ENCODE measurements at places on chromosomes 11 and 22.

GRCh38 chr11:132496341-132496740 is 1036.0 kb downstream of the OPCML start:
- DNase-seq: no peak

DNA sequence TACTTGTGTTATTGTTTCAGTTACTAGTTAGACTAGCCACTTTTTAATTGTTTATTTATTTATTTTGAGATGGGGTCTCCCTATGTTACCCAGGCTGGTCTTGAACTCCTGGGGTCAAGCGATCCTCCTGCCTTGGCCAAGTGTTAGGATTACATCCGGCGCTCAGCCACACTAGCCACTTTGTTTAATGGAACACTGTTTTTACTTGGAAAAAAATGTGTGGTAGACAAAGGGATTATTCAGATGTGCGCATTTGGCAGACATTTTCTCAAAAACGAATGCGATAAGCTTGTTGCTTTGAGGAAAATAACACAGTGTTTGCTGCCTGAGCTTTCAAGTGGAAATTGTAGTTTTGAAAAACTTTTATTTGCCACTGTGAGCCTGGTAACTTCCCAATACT is 51.0 kb downstream of the CTNND1 start:
- DNase-seq: no peak

GRCh38 chr11:44519989-44520737 is 45.3 kb upstream of the CD82 start:
- no peak for DNase-seq

GRCh38 chr22:24148266-24149197 is 32.8 kb upstream of the SUSD2 start:
- no peak for DNase-seq

GRCh38 chr11:21430537-21430936 is 761.2 kb downstream of the NELL1 start:
- no peak for DNase-seq

- DNase-seq: no peak
These were observed 4.6 kb downstream of the ATF4 start for GRCh38 chr22:39524753-39525657.

DNA sequence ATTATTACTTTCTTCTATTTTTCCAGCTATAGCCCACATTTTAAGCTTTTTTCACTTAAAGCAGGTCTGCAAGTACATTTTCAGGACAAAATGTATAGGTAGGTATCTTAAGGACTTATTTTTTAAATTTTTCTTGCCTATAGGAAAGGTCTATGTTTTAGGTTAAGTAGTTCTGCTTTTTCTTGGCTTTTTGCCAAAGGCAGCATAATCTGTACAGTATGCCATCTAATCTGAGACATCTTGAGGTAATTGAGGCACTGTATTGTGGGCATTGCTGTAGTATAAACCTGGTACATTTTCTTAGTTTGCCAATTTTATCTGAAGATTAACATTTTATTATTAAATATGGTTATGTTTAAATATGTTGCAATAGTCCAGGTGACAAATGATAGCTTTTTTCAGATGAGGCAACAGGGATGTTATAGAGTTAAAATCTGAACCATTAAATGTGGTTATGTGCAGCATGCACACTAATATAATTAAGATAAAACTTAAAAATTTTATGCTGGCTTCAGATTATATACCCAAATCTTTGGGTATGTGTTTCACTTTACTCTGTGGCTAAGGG is 42.9 kb downstream of the QSER1 start:
- DNase-seq: no peak

- DNase-seq: no peak
These were observed 32.1 kb upstream of the SLC5A12 start for GRCh38 chr11:26753723-26754504.

GRCh38 chr11:29562183-29562582 is 454.6 kb downstream of the KCNA4 start:
- no peak for DNase-seq

DNA sequence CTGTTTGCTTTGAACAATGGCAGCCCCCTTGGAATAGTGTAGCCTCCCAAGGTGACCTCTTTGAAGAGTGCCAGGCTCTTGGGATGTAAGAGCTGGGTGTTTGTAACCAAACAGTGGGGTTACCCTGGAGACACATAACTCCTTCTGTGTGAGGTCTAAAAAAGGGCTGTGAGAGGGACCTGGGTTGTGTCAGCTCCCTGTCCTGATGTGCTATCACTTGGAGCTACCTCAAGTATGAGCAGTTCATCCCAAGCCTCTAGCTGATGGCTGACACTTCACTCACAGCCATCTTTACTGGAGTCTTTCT is 40.2 kb downstream of the TSPAN18 start:
- DNase-seq: no peak

- DNase-seq: no peak
These were observed 127.5 kb downstream of the PKNOX2 start for GRCh38 chr11:125292100-125292499.

- no peak for DNase-seq
These were observed 60.2 kb upstream of the EMID1 start for GRCh38 chr22:29145321-29146072.

DNA sequence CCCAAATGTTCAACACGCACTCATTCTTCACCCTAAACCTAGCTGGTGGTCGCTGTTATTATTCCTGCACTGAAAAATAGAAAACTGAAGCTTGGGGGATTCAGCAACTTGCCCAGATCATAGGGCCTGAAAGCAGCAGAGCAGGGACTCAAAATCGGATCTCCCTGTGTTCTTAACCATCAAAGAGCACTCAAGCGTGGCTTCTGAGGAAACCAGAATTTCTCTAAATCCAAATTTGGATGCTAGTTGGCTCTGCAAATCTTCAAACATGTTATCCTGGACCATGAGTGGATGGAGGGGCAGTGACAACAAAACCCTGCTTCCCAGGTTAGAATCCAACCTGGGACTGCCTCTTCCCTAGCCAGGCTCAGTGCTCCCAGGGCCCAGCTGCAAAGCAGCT is 11.6 kb upstream of the ARAP1 start:
- no peak for DNase-seq

DNA sequence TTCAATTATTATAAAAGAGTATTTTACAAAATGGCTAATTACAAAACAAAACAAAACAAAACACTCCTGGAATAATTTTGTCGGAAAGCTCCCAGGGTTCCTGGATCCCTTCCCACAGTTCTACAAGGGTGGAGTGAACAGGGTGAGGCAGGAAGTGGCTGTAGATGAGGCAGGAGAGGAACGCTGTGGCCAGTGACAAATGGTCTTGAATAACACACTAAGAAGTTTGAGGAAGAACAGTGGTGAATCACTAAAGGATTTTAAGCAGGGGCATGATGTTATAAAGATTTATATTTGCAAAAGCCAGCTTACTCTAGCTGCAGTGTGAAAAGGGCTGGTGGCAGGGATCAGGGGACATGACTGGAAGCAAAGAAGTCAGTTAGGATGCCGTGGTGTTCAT is 33.8 kb upstream of the APOA1 start:
- DNase-seq: no peak

DNA sequence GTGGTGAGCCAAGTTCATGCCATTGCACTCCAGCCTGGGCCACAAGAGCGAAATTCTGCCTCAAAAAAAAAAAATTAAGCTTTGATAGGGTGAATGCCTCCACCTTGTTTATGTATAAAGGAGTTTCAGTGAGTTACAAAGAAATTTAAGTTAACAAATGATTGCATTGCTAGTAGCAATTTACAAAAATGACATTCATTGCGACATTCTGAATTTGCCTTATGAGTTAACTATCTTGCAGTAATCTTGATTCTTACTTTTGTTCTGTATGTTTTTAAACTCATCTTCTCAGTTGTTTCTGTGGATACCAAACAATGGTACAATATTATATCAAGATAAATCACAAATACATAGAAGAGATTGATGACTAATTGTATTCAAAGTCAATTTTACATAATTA is 207.0 kb downstream of the DDX10 start:
- DNase-seq: no peak

DNA sequence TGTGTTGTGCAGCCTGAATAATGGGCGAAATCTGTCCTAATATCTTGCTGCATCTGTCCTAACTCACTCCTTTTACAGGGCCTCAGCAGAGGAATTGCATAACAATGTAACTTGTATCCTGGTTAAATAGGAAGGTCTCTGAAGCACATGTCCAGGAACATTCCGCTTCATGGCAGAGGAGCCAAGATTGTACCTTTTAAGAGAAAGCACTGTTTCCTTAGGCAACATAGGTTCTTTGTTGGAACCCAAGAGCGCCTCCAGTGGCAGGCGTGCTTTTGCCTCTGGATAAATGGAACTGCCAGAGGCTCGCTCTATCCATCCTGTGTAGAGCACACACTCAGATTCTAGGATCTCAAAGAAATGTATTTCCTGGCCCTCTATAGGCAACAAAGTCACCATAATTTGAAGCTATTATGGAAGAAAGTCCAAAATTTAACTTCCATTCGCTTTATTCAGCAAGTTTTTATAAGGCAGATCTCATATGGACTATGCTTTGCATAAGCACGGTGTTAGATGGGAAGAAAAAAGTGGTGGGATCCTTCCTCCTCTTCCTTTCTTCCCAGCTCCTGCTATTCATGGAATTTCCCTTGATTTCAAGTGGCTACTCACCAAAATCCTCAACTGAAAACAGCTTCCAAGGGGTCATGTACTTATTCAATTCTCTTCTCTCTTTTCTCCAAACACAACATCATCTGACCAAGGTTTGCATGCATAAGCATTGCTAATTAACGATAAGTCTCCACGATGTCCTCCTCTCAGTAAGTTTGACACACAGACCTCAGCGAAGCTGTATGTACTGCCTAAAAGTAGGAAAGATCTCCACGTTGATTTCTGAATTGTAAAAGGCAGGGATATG is at the start of gene BLID:
Gene BLID, minus strand, starts transcription at position 692 of the 856 bp plus-strand sequence. Its CDS starts 293 bp downstream, at position 399.
- no peak for DNase-seq

DNA sequence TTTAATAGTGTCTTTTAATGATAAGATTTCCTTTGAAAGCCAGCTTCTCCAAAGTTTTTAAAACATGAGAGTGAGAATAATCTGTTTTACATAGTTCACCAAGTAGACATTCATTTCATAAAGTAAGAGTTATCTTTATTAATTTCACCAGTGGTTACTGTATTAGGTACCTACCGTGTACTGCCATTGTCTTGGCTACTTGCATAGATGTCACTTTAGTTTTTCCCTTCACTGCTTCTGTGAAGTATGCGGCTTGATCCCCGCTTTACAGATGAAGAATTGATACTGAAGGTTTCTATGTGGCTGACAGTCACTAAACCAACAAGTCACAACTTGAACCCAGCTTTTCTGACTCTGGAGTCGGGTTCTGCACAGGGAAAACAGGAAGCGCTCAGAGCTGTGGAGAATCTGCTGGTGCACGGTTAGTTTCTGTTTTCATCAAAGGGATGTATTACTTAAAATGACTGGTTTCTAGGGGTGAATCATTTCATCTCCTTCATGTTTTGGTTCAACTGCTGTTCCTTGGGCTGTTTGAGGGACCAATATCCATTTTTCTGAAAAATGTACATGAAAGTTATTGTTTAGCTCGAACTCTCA is 39.3 kb upstream of the MYO18B start:
- DNase-seq: no peak

DNA sequence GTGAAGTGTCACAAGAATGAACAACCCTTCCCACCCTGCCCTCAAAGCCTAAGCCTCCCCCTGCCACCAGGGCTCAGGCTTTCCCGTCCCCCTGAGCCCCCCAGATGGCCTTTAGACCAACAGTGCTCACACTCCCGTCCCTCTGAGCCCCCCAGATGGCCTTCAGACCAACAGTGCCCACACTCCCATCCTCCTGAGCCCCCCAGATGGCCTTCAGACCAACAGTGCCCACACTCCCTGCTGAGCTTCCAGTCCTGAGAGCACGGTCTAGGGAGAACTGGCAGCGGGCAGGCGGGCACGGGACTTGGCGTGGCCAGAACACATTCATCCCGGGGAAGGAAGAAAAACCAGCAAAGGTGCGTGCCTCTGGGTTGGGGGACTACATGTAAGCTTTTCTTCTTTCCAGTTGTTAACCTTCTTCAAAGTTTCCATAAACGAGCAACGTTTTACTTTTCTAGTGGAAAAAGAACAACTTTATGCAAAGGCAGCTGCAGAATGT is 2.5 kb downstream of the MRGPRG start:
- DNase-seq: no peak

- no peak for DNase-seq
These were observed 133.4 kb downstream of the DCDC1 start for GRCh38 chr11:31236143-31236542.

DNA sequence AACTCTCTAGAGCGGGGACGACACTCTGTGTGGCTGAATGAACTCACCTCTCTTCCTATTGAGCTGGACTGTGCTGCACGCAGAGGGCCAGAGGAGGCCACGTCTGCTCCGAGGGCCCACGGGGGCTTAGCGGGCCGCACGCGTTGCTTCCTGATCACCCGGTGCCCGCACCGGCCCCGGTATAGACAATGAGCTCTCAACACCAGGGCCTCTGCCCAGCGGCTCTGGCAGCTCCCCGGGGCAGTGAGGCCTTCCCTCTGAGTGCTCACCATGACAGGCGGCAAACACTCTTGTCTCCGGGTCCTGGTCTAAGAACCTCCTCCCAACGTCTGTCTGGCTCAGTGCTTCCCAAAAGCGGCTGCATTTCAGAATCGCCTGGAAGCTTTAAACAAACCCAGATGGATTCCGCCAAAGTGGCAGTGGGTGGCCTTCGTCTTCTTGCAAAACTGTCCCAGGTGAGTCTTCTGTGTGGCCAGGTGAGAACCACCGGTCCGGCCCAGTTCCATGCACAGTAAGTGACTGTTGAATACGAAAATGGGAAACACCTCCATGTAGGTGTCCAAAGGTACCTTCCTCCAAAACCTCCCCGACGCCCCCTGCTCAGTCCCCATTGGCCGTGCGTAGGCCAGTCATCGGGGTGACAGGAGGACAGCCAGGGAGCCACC is 47.8 kb upstream of the CCND1 start:
- DNase-seq: no peak

- no peak for DNase-seq
These were observed 7.2 kb downstream of the KCNK7 start for GRCh38 chr11:65588199-65589054.

DNA sequence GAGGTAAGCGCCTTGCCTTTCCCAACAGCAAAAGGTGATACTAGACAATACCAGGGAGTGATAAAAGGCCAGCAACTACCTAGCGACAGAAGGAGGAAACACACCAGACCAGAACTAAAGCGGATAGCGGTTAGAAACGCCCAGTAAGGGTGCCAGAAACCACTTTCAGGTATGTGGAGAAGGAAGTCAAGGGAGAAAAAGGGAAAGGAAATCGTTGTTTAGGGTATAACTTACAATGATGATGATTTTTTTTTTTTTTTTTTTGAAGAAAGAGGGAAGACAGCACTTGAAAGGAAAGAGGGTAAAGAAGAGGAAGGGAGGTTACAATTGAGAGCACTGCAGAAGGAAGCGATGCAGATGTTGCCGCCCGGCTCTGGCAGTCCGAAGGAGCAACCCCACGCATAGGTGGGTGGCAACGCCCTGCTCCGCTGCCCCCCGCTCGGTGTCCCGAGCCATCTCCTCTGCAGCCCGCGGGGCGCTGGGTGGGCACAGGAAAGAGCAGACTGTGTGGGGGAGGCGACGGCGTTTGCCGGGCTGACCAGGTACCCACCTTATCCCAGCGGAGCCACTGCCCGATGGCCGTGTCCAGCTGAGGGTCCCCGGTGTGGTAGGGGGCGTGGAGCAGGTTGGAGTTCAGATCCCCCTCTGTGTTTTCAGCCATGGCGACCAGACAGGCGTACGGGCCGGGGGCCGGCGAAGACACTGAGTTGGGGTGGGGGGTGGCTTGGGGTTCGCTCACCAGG is 561 bp downstream of the PGM2L1 start:
- no peak for DNase-seq

All from stimulated activated CD8-positive, alpha-beta memory T cell treated with anti-CD3 and anti-CD28 coated beads, Interleukin-4, amount 100 ng/mL, for 1 hour (primary cell).